ENCODE measurements at places on chromosomes 5 and 9.

GRCh38 chr9:77433675-77434445 lies 214.3 kb downstream of the GNA14 start:
- DNase-seq, result peak; percentile 58

- no peak for DNase-seq
Measured at GRCh38 chr9:109792951-109793546, 13.1 kb downstream of the PALM2AKAP2 start.

GRCh38 chr5:113232221-113232620 lies 202.6 kb downstream of the TSSK1B start:
- DNase-seq, result no peak

DNA sequence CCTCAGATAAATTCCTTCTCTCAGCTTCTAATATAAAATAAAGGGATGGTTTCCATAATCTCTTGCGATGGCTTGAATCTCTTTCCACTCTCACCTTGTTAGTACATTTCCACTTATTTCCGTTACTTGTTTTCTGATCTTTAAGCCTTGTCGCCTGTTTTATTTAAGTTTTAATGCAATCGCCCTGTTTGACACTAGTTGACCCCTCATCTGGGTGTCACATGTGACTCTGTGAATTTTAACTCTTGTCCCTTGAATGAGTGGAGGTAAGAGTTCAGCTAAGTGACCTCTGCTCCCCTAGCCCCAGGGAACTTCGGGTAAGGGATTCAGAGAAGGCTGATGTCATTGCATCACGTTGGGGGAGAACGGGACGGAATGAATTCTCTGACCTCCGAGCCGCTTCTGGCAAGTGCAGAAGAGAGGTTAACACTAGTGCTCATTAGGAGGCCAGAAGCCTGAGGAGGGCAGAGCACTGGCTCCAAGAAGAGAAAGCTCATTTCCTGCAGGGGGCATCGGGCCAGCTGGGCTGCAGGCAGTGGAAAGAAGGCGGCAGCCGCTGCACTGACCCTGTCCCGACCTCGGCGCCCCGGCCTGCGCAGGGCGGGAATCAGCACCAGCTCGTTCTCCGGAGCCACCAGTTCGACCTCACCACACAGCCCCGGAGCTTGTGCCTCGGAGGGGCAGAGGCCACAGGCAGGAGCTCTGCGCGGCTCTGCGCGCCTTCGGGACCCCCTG lies 569 bp downstream of the HINT2 start:
- peak; percentile 52 for DNase-seq

DNA sequence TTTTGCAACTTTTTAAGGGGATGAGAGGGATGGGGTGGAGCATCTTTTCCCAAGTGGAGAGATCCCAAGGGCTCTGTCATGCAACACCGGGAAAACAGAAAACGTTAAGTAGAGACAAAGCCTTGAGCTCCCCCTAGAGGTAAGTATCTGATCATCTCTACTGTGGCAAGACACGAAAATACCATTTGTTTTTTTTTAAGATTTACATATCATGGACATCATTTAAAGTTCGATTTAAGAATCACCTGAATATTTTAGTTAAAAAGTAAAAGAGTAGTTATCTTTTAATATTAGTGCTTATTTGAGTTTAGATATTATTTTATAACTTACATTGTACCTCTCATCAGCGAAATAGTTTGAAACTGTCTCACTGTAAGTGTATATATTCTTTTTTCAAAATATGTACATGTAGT lies 200.4 kb downstream of the LRRC70 start:
- no peak for DNase-seq

- no peak for DNase-seq
Measured at GRCh38 chr5:154368041-154368800, 77.6 kb upstream of the SAP30L start.

- DNase-seq, result no peak
Measured at GRCh38 chr9:90433398-90433941, 209.2 kb downstream of the DIRAS2 start.

GRCh38 chr9:118457171-118458000 lies 753.2 kb downstream of the TLR4 start:
- DNase-seq, result no peak

GRCh38 chr5:61477788-61478187 lies 145.7 kb downstream of the ZSWIM6 start:
- DNase-seq, result no peak

- no peak for DNase-seq
Measured at GRCh38 chr5:57531333-57531732, 48.7 kb upstream of the ACTBL2 start.

GRCh38 chr5:131212471-131213021 lies 41.8 kb downstream of the LYRM7 start:
- DNase-seq, result no peak

DNA sequence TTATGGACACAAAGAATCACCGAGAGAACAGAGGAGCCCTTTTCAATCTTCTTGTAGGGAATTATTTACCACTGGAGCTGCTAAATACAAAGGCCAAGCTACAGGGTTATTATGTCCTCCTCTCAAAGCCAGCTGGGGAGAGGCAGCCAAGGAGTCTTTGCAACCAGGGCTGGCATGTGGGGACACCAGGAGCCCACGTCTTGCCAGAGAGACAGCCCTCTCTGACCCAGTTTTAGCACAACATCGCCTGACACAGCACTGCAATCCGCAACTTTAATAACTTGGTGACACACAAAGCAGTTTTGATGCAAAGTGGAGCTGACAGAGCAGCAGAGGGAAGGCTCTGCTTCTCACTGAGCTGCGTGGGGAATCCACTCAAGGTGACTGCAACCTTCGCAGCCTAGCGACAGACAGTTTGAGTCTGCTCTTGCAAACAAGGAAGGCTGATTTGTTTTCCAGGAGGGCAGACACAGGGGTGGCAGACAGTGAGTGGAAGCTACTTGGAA lies 33.6 kb downstream of the TLR4 start:
- no peak for DNase-seq

GRCh38 chr9:135307300-135307699 lies 172.3 kb upstream of the PPP1R26 start:
- no peak for DNase-seq

GRCh38 chr5:65734921-65735320 lies 12.9 kb downstream of the NLN start:
- no peak for DNase-seq

DNA sequence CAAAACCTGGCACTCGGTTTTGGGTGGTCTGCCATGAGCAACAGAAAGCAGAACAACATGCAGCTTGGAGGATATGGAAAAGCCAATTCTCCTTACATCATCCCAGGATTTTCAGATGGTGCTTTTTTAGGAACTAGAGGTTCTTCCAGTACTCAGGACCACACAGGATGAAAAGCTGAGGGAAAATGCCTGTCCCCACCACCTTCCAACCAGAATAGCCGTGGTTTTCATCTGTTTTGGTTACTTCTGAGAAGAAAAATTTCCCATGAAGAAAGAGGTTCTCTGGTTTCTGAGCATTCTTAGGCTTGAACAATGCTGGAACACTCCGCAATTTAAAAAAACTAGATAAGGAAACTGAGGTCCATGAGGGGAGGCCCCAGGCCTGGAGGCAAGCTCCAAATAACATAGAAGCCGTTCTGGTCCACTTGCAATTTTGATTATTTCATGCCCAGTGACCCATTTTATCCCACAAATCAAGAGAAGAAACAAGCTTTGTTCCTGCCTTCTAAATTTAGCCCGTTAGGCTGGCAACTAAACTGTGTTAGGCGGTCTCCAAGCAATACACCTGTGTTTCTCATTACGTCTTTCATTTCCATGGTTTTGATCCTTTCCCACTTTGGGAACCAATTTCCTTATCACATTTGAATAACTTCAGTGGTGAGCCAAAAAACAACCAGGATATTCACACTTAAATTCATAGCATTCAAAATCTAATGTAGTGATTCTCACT lies 79.2 kb upstream of the SPIN1 start:
- no peak for DNase-seq

GRCh38 chr5:172973127-172973916 lies 10.2 kb upstream of the ATP6V0E1 start:
- no peak for DNase-seq

GRCh38 chr5:61808091-61808490 lies 476.0 kb downstream of the ZSWIM6 start:
- no peak for DNase-seq

DNA sequence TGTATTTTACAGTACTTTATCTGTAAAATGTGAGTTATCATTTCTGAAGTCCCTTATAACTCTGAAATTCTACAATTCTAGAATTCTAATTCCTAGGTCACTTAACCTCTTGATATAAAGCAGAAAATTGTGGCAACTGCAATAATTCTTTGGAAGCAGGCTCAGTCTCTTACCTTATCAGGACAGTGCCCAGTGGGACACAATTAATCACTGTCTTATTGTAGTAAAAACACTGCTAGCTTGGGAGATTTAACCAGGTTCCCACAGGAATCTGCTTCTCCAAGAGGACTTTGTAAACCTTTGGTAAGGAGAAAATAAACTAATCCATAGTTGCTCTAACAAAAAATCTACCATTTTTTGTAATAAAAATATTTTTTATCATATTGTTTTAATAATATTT lies 18.3 kb upstream of the SPATA9 start:
- no peak for DNase-seq

DNA sequence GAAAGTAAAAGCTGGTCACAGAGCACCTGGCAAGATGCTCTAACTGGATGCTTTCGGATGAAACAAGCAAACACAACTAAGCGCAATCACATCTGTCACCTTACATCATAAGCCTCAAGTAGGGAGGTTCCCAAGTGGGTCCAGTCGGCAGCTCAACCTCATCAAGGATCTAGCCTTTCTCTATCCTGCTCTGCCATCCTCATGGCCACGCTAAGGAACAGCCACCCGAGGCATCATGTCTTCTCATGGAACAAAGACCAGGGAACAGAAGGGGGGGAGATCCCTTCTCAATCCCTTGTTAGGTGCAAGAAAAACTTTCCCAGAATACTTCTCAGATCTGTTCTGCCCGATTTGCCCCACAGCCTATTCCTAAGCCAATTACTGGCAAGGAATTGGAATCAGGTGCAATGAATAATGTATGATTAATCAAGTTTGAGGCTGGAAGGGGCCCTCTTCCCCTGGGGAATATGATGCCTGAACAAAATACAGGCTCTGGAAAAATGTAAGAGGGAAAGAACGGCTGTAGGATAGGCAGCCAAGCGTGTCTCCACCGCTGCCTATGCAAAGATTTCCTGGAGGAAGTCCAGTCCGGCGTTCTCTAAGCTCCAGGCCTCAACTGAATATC lies 1.3 kb upstream of the HABP4 start:
- DNase-seq, result no peak

GRCh38 chr5:72509401-72509800 lies 2.2 kb upstream of the ZNF366 start:
- no peak for DNase-seq

Data from stimulated activated CD4-positive, alpha-beta T cell treated with anti-CD3 and anti-CD28 coated beads, Interleukin-2, amount 100 ng/mL, for 24 hours (primary cell).